ENCODE measurements at places on chromosomes 13 and 19.

DNA sequence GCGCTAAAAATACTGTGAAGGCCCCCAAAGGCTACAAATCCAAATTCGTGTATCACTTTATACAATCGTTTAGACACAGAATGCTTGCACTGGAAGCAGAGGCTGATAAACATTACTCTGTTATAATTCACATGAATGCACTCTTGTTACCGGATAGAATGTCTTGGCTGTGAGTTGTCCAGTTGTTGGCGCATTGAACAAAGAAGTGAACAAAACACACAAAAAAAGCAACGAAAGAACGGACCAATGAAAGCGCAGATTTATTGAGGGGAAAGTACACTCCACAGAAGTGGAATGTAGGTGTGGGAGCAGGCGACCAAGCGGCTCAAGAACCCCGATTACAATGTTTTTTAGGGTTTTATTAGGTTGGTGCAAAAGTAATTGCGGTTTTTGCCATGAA, 529 bp upstream of the ZNF418 start:
- DNase-seq, result no peak

GRCh38 chr19:27794494-27795042, 1418.4 kb downstream of the UQCRFS1 start:
- peak; percentile 40 for DNase-seq

DNA sequence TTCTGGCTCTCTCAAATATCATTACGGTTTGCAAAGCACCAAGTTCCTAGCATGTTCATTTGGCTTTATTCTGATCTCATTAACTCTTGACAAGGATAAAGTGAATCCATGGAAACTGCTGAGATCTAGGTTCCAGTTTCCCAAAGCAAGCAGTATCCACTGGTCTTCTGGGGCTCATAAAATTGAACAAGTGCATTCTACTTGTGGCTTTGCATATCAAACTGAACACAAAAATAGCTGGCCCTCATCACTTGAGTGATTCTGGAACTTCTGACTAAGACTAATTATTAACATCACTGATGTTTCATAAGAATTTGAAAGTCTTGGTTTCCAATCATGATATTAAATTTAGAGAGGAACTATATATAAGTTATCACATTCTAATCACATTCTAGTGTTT, 6.3 kb upstream of the KCTD12 start:
- DNase-seq, result no peak

DNA sequence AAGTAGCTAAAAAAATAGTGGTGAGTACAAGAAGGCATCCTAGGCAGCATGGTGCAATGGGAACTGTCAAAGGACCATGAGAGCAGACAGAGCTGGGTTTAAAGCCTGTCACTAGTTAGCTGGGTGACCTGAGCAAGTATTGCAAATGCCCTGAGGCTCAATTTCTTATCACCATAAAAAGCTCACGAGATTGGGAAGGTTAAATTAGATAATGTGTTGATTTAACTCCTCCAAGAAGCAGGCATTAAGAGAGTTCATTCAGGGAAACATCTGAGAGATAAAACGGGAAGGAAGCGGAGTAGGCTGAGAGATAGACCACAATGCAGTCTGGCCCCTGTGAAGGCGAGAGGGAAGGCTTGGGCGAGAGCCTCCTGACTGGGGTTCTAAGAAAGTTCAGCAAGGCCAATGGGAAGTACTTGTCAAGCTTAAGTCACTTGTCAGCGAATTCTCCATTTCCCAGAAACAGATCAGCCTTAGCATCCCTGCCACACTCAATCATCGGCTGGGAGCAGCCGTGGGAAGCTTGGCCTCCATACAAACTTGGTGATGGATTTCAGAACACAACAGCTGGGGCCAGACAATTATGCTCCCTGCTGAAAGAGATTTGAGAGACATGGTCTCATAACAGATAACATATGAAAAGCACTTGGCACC, 105.5 kb downstream of the POU4F1 start:
- DNase-seq, result no peak

DNA sequence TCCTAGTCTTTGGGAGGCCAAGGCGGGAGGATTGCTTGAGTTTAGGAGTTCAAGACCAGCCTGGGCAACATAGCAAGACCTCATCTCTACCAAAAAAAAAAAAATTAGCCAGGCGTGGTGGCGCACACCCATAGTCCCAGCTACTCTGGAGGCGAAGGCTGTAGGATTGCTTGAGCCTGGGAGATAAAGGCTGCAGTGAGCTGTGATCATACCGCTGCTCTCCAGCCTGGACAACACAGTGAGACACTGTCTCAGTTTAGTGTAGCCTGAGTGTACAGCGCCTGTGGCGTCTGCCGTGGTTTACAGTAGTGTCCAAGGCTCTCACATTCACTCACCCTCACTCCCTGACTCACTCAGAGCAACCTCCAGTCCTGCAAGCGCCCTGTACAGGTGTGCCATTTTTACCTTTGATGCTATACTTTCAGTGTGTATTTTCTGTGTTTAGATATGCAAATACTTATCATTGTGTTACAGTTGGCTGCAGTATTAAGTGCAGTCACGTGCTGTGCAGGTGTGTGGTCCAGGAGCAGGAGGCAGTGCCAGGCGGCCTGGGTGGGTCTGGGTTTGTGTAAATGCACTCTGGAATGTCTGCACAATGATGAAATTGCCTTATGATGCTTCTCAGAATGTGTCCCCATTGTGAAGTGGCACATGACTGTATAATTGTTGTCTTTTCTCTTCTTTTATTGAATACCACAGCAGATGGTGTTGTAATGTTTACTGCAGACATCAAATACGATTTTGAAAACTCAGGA, 36.1 kb upstream of the DCUN1D2 start:
- no peak for DNase-seq

GRCh38 chr13:102128216-102128810, 273.5 kb downstream of the FGF14 start:
- DNase-seq, result peak; percentile 37

GRCh38 chr13:77860507-77860981, 58.1 kb downstream of the EDNRB start:
- DNase-seq, result peak; percentile 69

DNA sequence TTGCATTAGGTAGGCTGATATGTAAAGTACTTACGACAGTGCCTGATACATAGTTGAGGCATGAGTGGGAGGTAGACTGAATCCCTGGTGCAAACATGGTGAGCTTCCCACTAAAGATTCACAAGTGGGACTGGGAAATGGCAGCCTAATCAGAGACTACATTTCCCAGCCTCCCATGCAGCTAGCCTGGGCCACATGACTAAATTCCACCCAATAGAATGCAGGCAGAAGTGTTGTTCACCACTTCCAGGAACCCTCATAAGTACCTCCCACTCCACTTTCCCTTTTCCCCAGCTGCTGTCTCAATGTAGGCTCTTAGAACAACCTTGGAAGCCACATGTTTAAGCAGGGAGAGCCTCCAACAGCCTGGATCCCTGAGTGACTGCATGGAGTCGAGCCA, 104.9 kb downstream of the CACNA1A start:
- DNase-seq, result peak; percentile 15

- DNase-seq, result no peak
Measured at GRCh38 chr19:2720777-2721569, at the start of gene DIRAS1. Gene DIRAS1, minus strand, starts transcription at chr19:2721372. Its CDS starts 3,566 bp downstream, at chr19:2717806.

GRCh38 chr19:16595097-16595496, 22.9 kb upstream of the SLC35E1 start:
- no peak for DNase-seq

DNA sequence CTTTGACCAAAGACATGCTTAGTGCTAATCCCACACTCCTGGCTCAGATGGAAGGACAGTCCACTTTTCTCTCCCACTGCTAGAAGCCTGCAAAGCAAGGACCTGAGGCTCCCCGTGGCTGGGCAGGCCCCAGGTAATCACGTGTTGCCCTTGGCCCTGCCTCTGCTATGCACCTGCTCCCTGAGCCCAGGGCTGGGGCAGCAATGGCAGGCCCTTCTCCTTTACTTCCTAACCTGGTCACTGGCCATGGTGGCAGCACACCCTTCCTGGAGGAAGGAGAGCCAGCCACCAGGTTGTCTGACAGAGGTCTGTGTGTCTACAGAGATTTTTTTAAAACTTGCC, 27.9 kb upstream of the ZNF492 start:
- no peak for DNase-seq

DNA sequence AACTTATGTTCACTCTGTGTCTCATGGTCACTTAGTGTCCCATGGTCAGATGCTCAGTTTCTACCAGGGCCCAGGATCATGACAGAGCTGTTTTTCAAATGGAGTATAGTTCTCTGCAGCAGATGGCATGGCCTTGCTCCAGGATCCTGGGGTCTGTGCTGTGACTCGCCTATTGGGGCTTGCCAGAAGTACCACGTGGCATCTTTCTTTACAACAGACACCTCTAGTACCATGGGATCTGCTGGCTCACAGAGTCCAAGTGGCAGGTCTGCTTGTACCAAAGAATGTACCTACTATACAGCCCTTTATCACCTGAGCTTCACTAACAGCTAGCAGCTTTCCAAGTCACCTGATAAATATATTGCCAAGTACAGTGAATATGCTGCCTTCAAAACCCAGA, 6.0 kb upstream of the RNF6 start:
- no peak for DNase-seq

GRCh38 chr19:32813862-32814425, 55.6 kb downstream of the SLC7A9 start:
- DNase-seq, result no peak

DNA sequence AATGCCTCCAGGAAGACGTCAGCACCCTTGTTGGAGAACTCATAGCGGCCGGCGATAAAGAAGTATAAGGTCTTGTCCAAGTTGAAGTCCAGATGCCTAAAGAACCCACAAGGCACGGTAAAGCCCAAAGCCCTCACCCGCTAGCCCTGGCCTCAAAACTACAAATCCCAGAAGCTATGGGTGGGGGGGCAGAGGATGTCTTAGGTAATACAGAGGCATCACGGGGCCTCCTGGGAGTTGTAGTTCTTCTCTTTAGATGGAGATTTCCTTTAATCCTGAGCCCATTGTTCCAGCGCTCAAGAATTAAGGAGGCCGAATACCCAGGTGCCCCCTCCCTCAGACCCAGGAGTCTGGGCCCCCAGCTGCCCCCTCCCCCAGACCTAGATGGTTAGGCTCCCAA, 10.8 kb downstream of the GYS1 start:
- DNase-seq, result no peak

- DNase-seq, result no peak
Measured at GRCh38 chr13:84097148-84097547, 214.9 kb upstream of the SLITRK1 start.

- DNase-seq, result peak; percentile 99
Measured at GRCh38 chr19:9818734-9819595, at the start of gene FBXL12. Gene FBXL12, minus strand, starts transcription at chr19:9819079. Its CDS starts 266 bp downstream, at chr19:9818813.

- peak; percentile 38 for DNase-seq
Measured at GRCh38 chr13:22049384-22049783, 378.5 kb downstream of the FGF9 start.

GRCh38 chr19:45016388-45017314, 15.4 kb downstream of the RELB start:
- DNase-seq, result peak; percentile 84

DNA sequence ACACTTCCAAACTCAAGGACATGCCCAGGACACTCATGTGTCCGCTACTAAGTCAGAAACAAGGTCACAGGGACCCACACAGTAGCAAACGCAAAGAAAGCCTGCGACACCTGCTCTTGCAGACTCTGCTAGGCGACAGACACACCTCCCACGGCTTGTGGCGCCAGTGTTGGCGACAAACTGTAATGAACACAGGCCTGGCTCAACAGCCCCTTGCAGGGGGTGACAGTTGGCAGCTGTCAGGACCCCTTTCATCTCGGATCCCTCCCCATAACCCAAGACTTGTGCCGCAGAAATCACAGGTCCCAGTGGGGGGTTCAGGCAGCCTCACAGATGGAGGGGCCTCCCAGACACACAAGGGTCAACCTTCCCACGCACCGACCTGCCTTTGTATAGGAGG, 364 bp downstream of the CKM start:
- no peak for DNase-seq

GRCh38 chr19:28847468-28847867, 365.5 kb downstream of the UQCRFS1 start:
- peak; percentile 49 for DNase-seq

- DNase-seq, result no peak
Measured at GRCh38 chr19:40612831-40613689, 11.9 kb downstream of the LTBP4 start.

- no peak for DNase-seq
Measured at GRCh38 chr13:95317039-95317989, 16.1 kb upstream of the ABCC4 start.

GRCh38 chr13:113756441-113757097, 2.5 kb upstream of the TMEM255B start:
- no peak for DNase-seq

DNA sequence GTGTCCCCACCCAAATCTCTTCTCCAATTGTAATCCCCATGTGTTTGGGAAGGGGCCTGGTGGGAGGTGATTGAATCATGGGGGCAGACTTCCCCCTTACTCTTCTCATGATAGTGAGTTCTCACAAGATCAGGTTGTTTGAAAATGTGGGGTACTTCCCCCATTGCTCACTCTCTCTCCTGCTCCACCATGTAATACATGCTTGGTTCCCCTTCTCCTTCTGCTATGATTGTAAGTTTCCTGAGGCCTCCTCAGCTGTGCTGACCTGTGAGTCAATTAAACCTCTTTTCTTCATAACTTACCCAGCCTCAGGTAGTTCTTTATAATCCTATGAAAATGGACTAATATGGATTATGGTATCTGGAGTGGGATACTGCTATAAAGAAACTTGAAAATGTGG, 24.1 kb downstream of the ING1 start:
- no peak for DNase-seq

DNA sequence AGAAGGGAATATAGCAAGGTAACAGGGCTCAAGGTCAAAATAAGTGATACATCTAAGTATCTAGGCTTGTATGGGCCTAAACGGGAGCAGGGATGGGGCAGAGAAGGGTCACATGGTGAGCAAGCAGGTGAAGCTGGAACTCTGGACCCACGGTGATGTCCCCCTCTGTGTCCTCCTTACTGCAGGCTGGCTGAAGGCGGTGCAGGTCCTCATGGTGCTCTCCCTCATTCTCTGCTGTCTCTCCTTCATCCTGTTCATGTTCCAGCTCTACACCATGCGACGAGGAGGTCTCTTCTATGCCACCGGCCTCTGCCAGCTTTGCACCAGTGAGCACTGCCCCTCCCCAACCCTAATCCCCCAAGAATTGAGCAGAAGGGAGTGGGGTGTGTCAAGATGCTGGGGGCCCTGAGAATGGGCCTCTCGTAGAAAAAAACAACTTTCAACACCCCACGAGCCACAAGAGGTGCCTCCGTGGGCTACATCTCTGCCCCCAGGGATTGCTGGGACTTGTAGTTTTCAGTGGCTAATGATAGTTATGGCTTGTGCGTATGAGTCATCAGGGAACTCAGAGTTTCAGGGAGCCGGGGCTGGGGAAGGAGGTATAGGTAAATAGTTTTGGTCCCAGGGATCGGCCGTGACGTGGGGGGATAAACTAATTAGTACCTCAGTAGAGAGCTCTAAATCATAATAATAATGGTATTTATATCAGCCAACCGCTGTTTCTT, 4.0 kb downstream of the EMP3 start:
- peak; percentile 38 for DNase-seq

GRCh38 chr19:47351548-47351947, 2.4 kb downstream of the DHX34 start:
- DNase-seq, result peak; percentile 24

GRCh38 chr19:45599286-45599685, 2.7 kb downstream of the GPR4 start:
- DNase-seq, result no peak
